NCI-H2081 treated with DMSO at 0.1 percent for 48 hours (cell line): ENCODE measurements at places on chromosomes 1 and 21.

GRCh38 chr1:244102046-244102445, 51.0 kb downstream of the ZBTB18 start:
- no peak for DNase-seq

GRCh38 chr1:19373211-19374082, 61.3 kb downstream of the SLC66A1 start:
- no peak for DNase-seq

DNA sequence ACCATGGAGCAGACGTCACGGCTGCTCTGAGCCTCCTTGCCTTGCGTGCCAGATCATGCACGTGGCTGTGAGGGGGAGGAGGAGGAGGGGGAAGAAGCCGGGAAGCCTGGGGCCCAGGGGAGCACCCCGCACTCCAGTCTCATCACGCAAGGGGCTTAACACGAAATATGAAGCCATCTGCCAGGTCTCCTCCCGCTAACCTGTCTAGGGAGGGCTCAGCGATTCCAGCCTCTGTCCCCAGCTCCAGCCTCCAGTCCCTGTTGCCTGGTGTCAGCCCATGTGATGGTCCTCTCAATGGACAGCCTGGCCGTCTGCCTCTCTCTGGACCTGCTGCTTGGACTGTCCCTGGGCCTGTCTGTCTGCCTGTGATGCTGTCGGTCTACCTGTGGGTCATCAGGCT, 22.5 kb upstream of the C1QA start:
- DNase-seq: no peak

DNA sequence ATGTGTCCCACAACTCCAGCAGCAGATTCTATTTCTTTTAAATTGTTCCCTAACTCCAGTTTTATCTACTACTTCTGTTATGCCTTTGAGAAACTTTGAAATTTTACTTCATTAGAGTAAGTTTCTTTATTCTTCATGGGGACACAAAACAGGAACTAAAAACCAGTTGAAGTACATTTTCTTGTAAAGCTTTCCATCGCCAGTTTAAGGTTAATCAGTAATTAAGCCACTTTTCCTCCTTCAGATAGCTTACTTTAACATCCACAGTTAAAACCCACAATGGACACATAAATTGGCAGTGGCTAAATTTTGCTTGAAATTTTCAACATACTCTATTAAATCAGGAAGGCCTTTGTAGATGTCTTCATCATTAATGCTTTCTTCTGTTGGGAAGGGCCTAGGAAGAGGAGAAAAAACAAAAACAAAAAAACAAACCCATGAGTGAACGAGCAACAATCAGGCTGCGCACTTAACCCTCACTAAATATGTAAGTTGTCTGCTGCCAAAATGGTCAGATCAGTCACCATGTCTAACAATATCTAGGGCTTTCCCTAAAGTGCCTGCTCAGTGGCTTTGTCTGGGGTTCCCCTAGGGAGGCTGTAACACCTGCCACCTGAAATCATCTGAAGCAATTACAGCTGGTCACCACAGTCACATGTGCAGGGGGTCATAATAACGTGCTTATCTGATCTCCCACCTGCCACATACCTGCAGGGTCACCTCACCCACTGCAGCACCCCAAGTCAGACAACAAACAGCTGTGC, 187.9 kb downstream of the VAV3 start:
- no peak for DNase-seq

GRCh38 chr1:233654658-233655280, 40.9 kb downstream of the KCNK1 start:
- no peak for DNase-seq

GRCh38 chr1:236207121-236207520, 64.8 kb downstream of the GPR137B start:
- no peak for DNase-seq

DNA sequence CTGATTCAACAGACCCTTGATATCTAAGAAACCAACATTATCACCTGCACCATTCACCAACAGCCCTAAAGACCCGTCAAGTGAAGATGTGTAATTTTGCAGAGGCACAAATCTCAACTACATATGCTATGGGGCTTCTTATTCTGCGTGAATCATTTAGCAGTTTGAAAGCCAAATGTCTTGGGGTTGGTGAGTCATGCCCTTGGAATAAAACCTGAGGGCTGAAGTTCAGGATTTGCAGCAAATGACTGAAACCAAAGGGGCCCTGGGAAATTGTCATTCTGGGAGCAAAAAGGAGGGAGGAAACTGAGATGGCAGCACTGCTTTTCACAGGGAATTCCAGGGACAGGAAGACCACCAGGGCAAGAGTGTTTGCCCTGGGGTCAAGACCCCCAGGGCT, 79.2 kb upstream of the TNR start:
- no peak for DNase-seq

GRCh38 chr1:172359491-172359999, 60.9 kb upstream of the C1orf105 start:
- DNase-seq: peak; percentile 48

GRCh38 chr1:29002792-29003191, 88.4 kb downstream of the EPB41 start:
- DNase-seq: no peak
